ENCODE measurements at places on chromosomes 16 and 17. TPM values are rescaled to one million over a fixed set of nuclear protein-coding genes. Genes with fewer than 3 reads are reported as not detected.
A peak's percentile ranks its signal among the peaks of the same experiment; 100 is the strongest.

TSNAXIP1 gene
- 1.6 TPM for polyA plus RNA-seq

GRCh38 chr17:50043290-50044148 is 12.4 kb upstream of the ITGA3 start:
- peak; percentile 46 for DNase-seq
- no peaks in the 10 kb centered on the region for H3K36me3 ChIP-seq
- H3K27me3 ChIP-seq, result peaks cover 4% of the 10 kb centered on the region
- H3K4me1 ChIP-seq, result peaks cover 27% of the 10 kb centered on the region
- H3K27ac ChIP-seq, result peak overlapping the region; percentile 47
- H3K4me3 ChIP-seq, result no peak overlapping the region

GRCh38 chr16:79110953-79111352 is 489.6 kb downstream of the MAF start:
- no peaks in the 10 kb centered on the region for H3K27me3 ChIP-seq
- no peaks in the 10 kb centered on the region for H3K4me1 ChIP-seq
- H3K27ac ChIP-seq, result no peak overlapping the region
- H3K36me3 ChIP-seq, result no peaks in the 10 kb centered on the region

DNA sequence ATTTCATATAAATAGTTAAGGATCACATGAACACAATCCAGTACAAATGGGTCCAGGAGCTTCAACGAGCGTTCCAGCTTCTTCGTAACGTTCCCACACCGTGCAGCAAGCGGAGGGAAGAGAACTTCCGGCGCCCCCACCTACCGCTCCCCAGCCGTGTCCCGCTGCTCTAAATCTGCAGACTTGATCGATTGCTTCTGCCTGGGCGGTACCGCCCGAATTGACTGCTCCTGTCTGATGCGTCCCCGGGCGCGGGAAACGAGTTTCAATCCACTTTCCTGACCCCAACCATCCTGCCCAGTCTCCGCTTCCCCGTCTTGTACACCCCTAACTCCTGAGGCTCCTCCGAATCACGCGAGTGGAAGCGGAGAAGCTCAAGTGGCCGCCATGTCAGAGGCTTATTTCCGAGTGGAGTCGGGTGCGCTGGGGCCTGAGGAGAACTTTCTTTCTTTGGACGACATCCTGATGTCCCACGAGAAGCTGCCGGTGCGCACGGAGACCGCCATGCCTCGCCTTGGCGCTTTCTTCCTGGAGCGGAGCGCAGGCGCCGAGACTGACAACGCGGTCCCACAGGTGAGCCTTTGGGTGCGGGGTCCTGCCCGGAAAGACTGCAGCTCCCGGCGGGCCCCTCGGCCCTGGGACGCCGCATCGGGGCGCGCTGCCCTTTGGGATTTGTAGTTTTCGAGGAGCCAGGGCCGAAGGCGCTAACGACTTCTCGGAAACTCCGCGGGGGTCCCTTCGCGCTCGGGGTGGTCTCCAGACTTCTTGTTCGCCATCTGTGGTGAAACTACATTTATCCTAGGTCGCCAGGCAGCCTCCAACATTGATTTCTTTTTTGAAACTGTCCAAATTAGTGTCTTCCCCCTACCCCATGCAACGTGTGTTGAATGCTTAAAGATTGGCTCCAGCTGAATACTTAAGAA is at the start of gene GINS3:
GINS3 (plus strand) TSS at position 257 of the 923 bp plus-strand sequence; CDS start at position 388, 131 bp downstream.
- H3K36me3 ChIP-seq, result no peaks in the 10 kb centered on the region
- H3K4me3 ChIP-seq, result peak within 1 kb of the TSS; percentile 99
- H3K27ac ChIP-seq, result peak within 1 kb of the TSS; percentile 88
- DNase-seq, result peak; percentile 97
- H3K27me3 ChIP-seq, result peaks cover 4% of the 10 kb centered on the region

DNA sequence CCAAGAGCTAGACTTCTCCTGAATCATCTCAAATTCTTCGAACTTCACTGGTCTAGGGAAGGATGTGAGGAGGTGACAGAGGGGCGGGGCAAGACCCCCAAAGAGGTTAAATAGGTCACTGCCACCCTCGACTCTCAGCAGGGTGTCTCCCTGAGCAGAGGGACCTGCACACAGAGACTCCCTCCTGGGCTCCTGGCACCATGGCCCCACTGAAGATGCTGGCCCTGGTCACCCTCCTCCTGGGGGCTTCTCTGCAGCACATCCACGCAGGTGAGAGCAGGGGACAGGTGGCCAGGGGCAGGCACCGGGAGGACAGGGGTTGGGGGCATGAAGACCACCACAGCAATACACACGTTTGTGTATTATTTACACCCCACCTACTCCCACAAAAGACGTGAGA is 9.2 kb downstream of the CCL17 start:
- no peak overlapping the region for H3K4me3 ChIP-seq
- no peaks in the 10 kb centered on the region for H3K27me3 ChIP-seq
- H3K27ac ChIP-seq, result no peak overlapping the region

- no peak overlapping the region for H3K4me3 ChIP-seq
- no peak overlapping the region for H3K27ac ChIP-seq
- peaks cover 34% of the 10 kb centered on the region for H3K4me1 ChIP-seq
- DNase-seq, result peak; percentile 41
Measured at GRCh38 chr16:56683424-56684172, 1.3 kb downstream of the MT1X start.

DNA sequence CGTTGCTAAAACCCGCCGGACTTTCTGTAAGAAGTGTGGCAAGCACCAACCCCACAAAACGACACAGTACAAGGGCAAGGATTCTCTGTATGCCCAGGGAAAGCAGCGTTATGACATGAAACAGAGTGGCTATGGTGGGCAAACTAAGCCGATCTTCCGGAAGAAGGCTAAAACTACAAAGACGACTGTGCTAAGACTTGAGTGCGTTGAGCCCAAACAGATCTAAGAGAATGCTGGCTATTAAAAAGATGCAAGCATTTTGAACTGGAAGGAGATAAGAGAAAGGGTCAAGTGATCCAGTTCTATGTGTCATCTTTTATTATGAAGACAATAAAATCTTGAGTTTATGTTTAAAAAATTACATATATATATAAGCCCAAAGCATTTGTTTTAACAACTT is 20.3 kb downstream of the HELZ start:
- H3K27me3 ChIP-seq, result no peaks in the 10 kb centered on the region
- H3K27ac ChIP-seq, result no peak overlapping the region
- peaks cover 11% of the 10 kb centered on the region for H3K36me3 ChIP-seq
- no peak overlapping the region for H3K4me3 ChIP-seq
- DNase-seq, result no peak

GRCh38 chr17:74457146-74457819 is 9.2 kb upstream of the CD300A start:
- no peak overlapping the region for H3K27ac ChIP-seq
- H3K4me1 ChIP-seq, result peaks cover 40% of the 10 kb centered on the region
- H3K4me3 ChIP-seq, result no peak overlapping the region
- H3K27me3 ChIP-seq, result peaks cover 10% of the 10 kb centered on the region
- DNase-seq, result peak; percentile 82

DNA sequence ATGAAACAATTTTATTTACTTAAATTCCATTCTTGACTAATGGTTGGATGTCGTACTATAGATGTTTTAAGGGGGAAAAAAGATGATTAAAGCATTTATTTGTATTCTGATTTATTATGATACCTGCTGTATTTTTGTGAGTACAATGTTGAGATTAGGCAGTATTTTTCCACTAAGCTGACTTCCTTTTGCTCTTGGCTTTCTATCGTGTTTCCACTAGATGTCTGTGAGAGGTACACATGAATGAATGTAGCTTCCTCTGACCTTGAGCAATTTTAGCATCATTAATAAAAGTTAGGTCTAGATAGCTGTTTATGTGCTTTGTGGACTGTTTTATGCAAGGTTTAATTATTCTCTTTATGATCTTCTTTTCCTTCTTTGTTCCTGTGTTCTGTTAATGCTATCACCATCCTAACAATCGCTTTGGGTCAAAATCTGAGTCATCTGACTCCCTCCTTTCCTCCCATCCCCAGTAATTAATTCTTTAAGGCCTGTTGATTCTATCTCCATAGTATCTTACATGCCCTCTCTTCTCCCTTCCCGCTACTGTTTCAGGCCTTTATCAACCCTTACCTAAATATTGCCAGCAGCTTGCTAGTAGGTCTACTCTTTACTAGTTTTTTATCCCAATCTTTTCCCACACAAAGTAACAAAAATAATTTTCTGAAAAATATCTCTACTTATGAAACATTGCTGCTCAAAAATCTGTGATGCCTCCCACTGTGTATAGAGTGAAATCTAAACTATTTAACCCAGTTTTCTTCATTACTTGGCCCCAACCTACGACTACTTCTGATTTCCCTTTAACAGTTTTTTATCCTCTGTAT is 76.0 kb downstream of the VMP1 start:
- no peaks in the 10 kb centered on the region for H3K27me3 ChIP-seq
- DNase-seq, result peak; percentile 69
- peak overlapping the region; percentile 71 for H3K27ac ChIP-seq
- H3K4me3 ChIP-seq, result no peak overlapping the region
- H3K36me3 ChIP-seq, result peaks cover 3% of the 10 kb centered on the region

- DNase-seq, result no peak
- H3K27ac ChIP-seq, result no peak overlapping the region
- no peaks in the 10 kb centered on the region for H3K36me3 ChIP-seq
- no peaks in the 10 kb centered on the region for H3K4me1 ChIP-seq
- H3K4me3 ChIP-seq, result no peak overlapping the region
- H3K27me3 ChIP-seq, result no peaks in the 10 kb centered on the region
Measured at GRCh38 chr17:46147296-46147695, 45.9 kb downstream of the KANSL1 start.

DNA sequence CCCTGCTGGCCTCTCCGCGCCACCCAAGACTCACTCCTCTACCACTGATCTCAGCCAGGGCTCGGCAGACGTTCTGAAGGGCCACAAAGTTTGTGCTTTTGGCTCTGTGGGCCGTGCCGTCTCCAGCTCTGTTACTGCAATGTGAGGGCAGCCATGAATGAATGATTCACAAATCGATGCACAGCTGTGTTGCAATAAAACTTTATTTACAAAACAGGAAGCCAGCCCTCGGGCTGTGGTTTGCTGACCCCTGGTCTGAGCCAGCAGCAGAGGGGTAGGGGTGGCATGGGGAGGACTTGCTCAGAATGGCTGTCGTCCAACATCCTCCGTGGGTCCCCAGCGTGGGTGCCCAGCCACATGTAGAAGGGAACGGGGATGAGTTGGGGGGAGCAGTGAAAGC is 63.0 kb upstream of the PVALEF start:
- H3K36me3 ChIP-seq, result peaks cover 46% of the 10 kb centered on the region
- DNase-seq, result no peak
- no peak overlapping the region for H3K27ac ChIP-seq
